ENCODE measurements at places on chromosomes 4 and X.

GRCh38 chr4:15341733-15342300 is 86.0 kb upstream of the C1QTNF7 start:
- no peak for DNase-seq

GRCh38 chr4:134365852-134366251 is 164.3 kb upstream of the PABPC4L start:
- no peak for DNase-seq

DNA sequence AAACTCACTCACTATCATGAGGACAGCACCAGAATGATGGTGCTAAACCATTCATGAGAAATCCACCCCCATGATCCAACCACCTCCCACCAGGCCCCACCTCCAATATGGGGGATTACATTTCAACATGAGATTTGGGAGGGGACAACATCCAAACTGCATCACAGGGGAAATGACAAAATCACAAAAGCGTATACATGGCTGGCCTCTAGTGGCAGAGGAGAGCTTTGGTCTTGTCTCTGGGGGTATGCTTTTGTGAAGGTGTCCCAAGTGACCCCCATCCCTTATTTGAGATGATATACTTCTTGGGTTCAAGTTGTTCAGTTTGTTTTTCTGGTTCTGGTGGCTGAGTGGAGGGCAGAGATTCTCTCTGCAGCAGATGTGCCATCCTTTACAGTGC is 8.5 kb upstream of the SETD7 start:
- no peak for DNase-seq

GRCh38 chr4:19698961-19699360 is 552.7 kb upstream of the SLIT2 start:
- DNase-seq, result no peak

- no peak for DNase-seq
Measured at GRCh38 chrX:17559728-17560379, 177.4 kb upstream of the SCML1 start.

DNA sequence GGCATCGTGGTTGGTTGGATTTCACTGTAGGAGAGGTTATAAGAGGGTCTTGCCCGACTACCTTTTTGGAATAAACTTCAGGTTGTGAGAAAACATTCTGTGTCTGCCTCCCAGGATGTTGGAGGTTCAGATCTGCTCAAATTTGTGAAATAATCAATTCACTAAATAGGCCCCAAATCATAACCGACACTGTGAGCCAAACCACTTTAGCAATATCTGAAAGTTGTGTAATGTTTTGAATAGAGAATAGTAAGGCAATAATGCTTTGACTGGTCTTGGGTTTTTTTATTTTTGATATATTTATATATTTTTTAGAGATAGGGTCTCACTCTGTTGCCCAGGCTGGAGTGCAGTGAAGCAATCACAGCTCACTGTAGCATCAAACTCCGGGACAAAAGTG is 131.2 kb downstream of the GLRA3 start:
- no peak for DNase-seq

DNA sequence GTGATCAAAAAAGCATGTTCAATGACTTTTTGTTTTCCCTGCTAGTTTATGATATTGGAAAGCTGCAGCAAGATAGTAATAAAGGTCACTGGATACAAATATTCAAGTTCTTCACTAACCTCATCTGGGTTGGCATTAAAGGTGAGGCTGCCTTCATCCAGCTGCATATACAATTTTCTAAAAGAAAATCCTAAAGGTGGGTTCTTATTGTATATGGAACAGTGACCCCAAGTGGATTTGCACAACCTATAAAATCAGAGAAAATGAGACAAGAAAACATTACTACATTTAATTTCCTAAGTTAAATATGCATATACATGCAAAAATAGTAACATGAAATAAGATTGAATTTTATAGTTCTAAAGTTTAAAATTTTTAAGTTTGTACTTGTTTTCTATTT is 23.9 kb downstream of the FBXO8 start:
- no peak for DNase-seq

GRCh38 chr4:168631241-168632162 is 134.7 kb downstream of the PALLD start:
- DNase-seq, result peak; percentile 68

GRCh38 chrX:115330498-115331168 is 41.1 kb downstream of the LUZP4 start:
- DNase-seq, result no peak

- no peak for DNase-seq
Measured at GRCh38 chrX:132433551-132433950, 55.3 kb downstream of the MBNL3 start.

- DNase-seq, result no peak
Measured at GRCh38 chr4:161133586-161134276, 1030.1 kb downstream of the FSTL5 start.

DNA sequence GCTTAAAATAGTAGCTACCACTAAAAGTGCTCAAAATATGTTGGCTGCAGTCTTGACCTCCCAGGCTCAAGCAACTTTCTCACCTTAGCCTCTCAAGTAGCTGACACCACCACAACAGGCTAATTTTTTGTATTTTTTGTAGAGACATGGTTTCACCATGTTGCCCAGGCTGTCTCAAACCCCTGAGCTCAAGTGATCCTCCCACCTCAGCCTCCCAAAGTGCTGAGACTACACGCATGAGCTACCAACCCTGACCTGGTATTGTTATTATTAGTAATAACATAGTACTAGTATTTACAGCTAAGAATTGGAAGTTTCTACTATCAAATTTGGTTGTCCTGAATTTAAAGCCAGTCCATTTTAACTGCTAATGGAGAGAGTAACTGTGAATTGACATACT is 18.0 kb downstream of the STAP1 start:
- DNase-seq, result no peak

DNA sequence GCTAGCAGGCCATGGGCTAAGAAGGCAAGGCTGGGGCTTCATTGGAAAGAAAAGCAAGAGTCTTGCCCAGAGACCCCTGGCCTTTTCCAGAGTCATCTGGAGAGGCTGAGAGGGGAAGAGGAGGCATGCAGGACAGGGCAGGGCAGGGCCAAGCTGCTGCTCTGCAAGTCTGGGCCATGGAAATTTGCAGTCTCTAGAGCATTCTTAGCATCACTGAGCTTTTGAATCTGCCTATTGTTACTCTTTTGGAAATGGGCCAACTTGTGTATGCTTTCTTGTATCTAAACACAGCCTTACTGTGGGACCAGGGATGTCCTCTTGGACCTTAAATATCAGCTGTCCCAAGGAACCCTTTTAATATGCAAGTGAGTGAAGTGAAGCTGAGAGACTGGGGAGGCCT is 560.5 kb downstream of the MID1IP1 start:
- no peak for DNase-seq

DNA sequence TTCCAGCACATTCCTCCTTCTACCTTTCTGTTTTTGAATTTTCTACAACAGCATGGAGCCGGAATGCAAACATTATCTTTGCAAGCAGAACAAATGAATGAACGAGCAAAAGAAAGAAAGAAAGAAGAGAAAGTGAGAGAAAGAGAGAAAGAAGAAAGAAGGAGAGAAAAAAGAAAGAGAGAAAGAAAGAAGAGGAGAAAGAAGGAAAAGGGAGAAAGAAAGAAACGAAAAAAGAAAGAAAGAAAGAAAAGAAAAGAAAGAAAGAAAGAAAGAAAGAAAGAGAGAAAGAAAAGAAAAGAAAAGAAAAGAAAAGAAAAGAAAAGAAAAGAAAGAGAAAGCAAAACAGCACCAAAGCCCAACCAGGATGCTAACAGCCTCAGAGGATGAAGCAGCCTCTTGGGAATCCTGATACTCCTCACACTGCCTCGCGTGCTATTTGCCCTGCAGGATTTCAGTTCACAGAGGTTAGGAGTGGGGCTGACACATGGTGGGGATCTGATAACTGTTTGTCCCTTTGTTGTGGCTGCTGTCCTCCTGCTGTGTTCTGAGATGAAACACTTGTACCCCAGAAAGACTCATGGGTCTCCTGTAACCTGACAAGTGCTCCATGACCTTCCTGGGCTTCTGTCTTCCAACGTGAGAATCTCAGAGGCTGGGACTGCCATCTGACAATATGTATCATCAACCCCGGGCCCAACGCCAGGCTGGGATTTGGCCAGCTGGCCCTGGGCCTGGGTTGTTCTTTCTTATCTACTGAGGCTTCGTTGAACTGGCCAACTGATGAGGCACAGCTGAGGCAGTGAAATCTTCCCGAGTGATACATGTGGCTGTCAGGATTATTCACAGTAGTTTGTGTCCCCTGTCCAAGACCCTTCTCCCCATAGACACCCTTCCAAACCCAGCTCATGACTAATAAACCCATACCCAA is 61.0 kb downstream of the SEPSECS start:
- DNase-seq, result no peak
